ENCODE measurements at places on chromosomes 2 and 18. TPM values are rescaled to one million over a fixed set of nuclear protein-coding genes. Genes with fewer than 3 reads are reported as not detected.

The IL36A gene
- total RNA-seq = not detected

The TMEM37 gene
- 1.5 TPM for total RNA-seq

The BOLL gene
- 0.28 TPM for total RNA-seq

The CFC1 gene
- 48.4 TPM for total RNA-seq

The EML4 gene
- 39.5 TPM for total RNA-seq

The ADRA2B gene
- 61.8 TPM for total RNA-seq

- DNase-seq = no peak
- no peak overlapping the region for H3K27ac ChIP-seq
- no peaks in the 10 kb centered on the region for H3K27me3 ChIP-seq
- no peaks in the 10 kb centered on the region for H3K36me3 ChIP-seq
- no peak overlapping the region for H3K4me3 ChIP-seq
Observed at GRCh38 chr2:204860274-204860673, 315.0 kb downstream of the PARD3B start.

DNA sequence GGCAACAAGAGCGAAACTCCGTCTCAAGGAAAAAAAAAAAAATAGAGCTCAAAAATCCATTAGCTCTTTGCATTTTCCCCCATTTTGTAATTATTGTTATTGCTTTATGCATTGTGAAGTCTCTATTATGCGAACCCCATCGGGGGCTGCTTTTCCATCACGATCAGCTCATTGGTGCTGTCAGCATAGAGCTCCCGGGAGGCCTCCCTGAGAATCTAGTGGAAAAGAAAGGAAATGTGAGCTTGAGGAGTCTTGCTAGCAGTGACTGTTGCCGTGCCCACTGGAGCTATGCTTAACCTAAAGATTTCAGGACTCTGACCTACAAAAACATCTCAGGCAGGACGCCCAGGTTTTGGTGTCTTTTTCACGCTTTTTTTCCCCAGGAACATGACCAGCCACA is 102.6 kb upstream of the NDUFV2 start:
- no peak overlapping the region for H3K27ac ChIP-seq
- no peak for DNase-seq
- no peaks in the 10 kb centered on the region for H3K4me1 ChIP-seq
- no peak overlapping the region for H3K4me3 ChIP-seq

- H3K27ac ChIP-seq = no peak overlapping the region
- no peaks in the 10 kb centered on the region for H3K4me1 ChIP-seq
- DNase-seq = peak; percentile 73
- no peaks in the 10 kb centered on the region for H3K27me3 ChIP-seq
Observed at GRCh38 chr2:215002500-215002899, 135.9 kb downstream of the ABCA12 start.

GRCh38 chr2:48852938-48853337 is 97.4 kb upstream of the LHCGR start:
- no peak for DNase-seq
- no peak overlapping the region for H3K4me3 ChIP-seq
- H3K36me3 ChIP-seq = no peaks in the 10 kb centered on the region

- DNase-seq = no peak
- no peak overlapping the region for H3K27ac ChIP-seq
- H3K27me3 ChIP-seq = no peaks in the 10 kb centered on the region
Observed at GRCh38 chr2:59047373-59047995, 806.4 kb upstream of the FANCL start.

GRCh38 chr2:55865096-55865835 is 58.3 kb downstream of the EFEMP1 start:
- DNase-seq = peak; percentile 41
- no peak overlapping the region for H3K27ac ChIP-seq
- H3K4me3 ChIP-seq = no peak overlapping the region
- H3K4me1 ChIP-seq = no peaks in the 10 kb centered on the region
- H3K36me3 ChIP-seq = no peaks in the 10 kb centered on the region

- H3K4me1 ChIP-seq = no peaks in the 10 kb centered on the region
- no peaks in the 10 kb centered on the region for H3K36me3 ChIP-seq
- no peak overlapping the region for H3K4me3 ChIP-seq
- DNase-seq = no peak
- H3K27ac ChIP-seq = no peak overlapping the region
Observed at GRCh38 chr2:175461839-175462238, 280.3 kb upstream of the ATP5MC3 start.

DNA sequence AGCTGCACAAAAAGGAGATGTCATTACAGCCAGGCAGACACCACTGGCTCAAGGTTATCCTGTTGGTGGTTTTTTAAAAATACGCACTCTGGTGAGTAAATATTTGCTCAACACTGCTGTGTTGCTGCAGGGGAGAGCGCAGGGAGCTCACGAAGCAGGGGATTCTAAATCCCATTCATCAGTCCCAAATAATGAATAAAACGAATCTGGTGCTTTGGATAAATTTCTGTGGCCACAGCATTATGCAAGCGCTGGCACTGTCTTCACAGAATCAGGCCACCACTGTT is 256.2 kb downstream of the HDAC4 start:
- H3K4me3 ChIP-seq = no peak overlapping the region
- H3K36me3 ChIP-seq = peaks cover 2% of the 10 kb centered on the region
- peaks cover 3% of the 10 kb centered on the region for H3K4me1 ChIP-seq

GRCh38 chr2:16031848-16032159 is 91.5 kb downstream of the MYCN start:
- no peak for DNase-seq
- H3K27ac ChIP-seq = no peak overlapping the region
- no peaks in the 10 kb centered on the region for H3K36me3 ChIP-seq
- H3K27me3 ChIP-seq = no peaks in the 10 kb centered on the region

- no peaks in the 10 kb centered on the region for H3K27me3 ChIP-seq
- H3K4me1 ChIP-seq = peaks cover 7% of the 10 kb centered on the region
- no peaks in the 10 kb centered on the region for H3K36me3 ChIP-seq
Observed at GRCh38 chr2:24787532-24787931, 5.7 kb downstream of the PTRHD1 start.

DNA sequence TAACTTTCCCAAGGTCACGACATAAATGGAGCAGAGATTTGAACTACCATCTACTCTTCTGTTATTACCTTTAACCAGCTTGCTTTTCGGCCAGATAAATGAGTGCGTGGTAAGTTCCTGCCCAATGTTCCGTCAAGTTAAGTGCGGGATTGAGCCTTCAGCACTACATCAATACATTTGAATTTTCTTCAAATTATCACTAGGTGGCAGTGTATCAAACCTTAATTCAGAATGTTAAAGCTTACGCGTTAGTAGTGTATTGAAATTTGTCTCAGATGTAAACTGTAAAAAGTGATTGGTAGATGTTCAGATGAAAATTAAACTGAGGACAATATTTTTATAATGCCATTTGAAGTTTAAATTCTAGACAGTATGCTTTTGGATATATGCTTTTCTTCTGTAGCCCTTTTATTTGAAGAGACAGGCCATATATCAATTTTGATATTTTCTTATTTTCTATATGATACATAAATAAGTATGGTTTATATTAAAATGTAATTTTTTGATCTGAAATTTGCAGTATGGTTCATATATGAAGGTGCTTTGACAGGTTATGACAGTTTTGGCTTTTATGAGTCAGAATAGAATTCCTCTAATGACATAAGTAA is 681.3 kb downstream of the ADCYAP1 start:
- DNase-seq = peak; percentile 49
- no peaks in the 10 kb centered on the region for H3K27me3 ChIP-seq
- no peak overlapping the region for H3K27ac ChIP-seq
- no peak overlapping the region for H3K4me3 ChIP-seq

GRCh38 chr2:231104115-231104713 is 20.6 kb downstream of the HTR2B start:
- no peaks in the 10 kb centered on the region for H3K27me3 ChIP-seq
- H3K27ac ChIP-seq = no peak overlapping the region
- H3K36me3 ChIP-seq = peaks cover 9% of the 10 kb centered on the region

DNA sequence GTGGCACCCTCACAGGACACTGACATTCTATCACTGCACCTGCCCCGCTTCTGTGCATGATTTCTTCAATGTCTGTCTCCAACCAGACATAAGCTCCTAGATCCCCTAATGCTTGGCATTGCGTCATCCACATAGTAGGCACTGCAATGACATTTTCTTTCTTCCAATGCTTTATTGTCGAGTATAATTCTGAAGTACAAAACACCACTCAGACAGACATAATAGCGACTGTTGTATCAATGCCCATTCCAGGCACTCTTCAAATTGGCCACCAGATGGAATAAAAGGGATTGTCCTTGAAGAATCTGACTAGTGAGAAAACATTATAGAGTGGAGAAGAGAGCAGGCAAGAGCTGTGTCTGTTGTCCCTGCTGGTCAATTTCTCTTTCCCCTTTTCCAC is 89.0 kb downstream of the LPIN1 start:
- no peak overlapping the region for H3K4me3 ChIP-seq
- no peak overlapping the region for H3K27ac ChIP-seq
- H3K36me3 ChIP-seq = no peaks in the 10 kb centered on the region
- H3K4me1 ChIP-seq = peaks cover 12% of the 10 kb centered on the region
- no peak for DNase-seq

DNA sequence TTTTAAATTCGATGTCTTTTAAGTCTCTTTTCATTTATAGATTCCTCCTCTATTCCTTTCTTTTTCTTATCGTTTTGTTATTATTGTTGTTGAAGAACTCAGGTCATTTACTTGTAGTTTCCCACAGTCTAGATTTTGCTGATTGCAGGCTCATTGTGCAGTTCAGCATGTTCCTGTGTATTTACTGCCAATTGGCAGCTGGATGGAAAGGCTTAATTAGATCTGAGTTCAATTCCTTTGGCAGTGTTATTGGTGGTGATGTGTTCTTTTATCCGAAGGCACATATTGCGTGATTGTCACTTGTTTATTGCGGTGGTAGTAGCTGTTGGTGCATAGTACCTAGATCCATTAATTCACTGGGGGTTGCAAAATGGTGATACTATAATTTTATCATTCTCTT is 180.7 kb downstream of the BABAM2 start:
- DNase-seq = no peak
- H3K27ac ChIP-seq = no peak overlapping the region
- no peak overlapping the region for H3K4me3 ChIP-seq
- peaks cover 5% of the 10 kb centered on the region for H3K4me1 ChIP-seq
- H3K27me3 ChIP-seq = no peaks in the 10 kb centered on the region

GRCh38 chr2:170886386-170886785 is 42.7 kb upstream of the GORASP2 start:
- H3K27me3 ChIP-seq = no peaks in the 10 kb centered on the region
- H3K36me3 ChIP-seq = no peaks in the 10 kb centered on the region
- no peak overlapping the region for H3K27ac ChIP-seq
- no peaks in the 10 kb centered on the region for H3K4me1 ChIP-seq

DNA sequence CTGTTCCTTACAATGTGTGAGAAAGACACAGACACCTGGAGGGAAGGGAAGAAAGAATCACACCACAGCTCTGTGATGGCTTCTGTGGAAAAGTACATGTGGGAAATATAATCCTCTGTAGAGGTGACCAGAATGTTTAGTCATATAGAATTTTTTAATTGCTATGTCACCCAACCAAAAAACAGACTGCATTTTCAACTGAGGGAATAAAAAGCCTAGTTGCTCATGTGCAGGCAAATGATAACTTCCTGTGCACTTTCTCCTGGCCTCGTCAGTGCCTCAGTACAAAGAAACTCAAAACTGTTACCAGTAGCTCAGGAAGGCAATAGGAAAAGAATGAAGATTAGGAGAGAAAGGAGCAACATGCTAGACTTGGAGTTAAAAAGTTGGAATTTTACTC is 326.8 kb downstream of the OSR1 start:
- H3K4me1 ChIP-seq = peaks cover 6% of the 10 kb centered on the region
- no peaks in the 10 kb centered on the region for H3K27me3 ChIP-seq
- H3K36me3 ChIP-seq = no peaks in the 10 kb centered on the region

- peak; percentile 11 for DNase-seq
- no peaks in the 10 kb centered on the region for H3K27me3 ChIP-seq
- H3K4me1 ChIP-seq = peaks cover 14% of the 10 kb centered on the region
- H3K4me3 ChIP-seq = no peak overlapping the region
Observed at GRCh38 chr2:170339322-170339721, 161.4 kb downstream of the MYO3B start.

DNA sequence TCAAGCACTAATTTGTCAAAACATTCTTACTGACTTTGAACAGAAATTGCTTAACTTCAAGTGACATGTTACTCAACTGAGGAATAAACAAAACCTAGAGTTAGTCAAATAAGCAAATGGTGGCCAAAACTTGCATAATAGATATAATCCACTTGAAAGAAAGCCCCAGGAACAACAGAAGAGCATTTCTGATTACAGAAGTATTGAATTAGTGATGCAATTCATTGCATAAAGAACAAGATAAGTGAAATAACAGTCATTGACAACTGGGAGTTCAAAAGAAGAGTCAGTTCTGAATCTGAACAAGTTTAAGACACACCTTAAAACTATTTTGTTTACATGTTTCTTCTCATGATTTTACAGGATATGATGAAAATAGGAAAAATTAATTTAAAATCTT is 30.8 kb downstream of the COBLL1 start:
- H3K27me3 ChIP-seq = peaks cover 21% of the 10 kb centered on the region
- no peak overlapping the region for H3K27ac ChIP-seq
- peaks cover 11% of the 10 kb centered on the region for H3K4me1 ChIP-seq
- no peak overlapping the region for H3K4me3 ChIP-seq
- no peaks in the 10 kb centered on the region for H3K36me3 ChIP-seq
- peak; percentile 30 for DNase-seq

DNA sequence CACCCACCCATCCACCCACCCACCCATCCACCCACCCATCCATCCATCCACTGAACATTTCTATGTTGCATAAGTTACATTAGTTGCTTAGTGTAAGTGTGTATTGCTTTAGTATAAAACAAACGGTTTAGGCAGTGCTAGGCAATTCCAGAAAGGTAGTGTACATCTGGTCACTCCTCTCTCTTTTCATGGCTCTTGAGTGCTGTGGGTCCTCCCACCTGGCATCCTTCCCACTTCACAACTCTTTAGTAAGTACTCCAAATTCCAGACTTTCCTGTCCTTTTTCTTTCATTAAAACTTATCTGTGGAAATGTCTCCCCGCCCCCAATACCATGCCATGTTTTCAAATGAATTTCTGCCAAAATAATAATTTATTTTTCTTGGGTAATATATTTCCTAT is 122.5 kb downstream of the PLEKHM3 start:
- H3K4me1 ChIP-seq = peaks cover 4% of the 10 kb centered on the region
- no peak for DNase-seq
- no peak overlapping the region for H3K27ac ChIP-seq
- no peaks in the 10 kb centered on the region for H3K27me3 ChIP-seq
- H3K4me3 ChIP-seq = no peak overlapping the region
- H3K36me3 ChIP-seq = no peaks in the 10 kb centered on the region

DNA sequence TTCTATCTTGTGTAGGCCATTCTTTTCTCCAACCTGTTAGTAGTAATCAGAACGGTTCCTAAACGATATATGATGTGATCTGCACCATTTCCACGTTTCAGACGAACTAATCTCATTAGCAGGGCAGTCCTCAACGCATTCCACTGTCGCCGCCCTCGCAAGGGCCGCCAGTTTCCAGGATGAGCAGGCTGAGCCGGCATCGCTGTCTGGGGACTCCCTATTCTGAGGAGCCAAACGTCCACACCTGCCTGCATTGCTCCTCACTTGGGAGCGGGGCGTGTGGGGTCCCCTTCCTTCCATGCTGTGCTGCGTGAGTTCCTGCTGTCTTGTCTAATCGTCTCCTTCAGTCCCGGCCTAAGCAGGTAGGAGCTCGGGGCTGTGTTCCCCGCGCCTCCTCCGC is 76.6 kb downstream of the PSMG2 start:
- no peaks in the 10 kb centered on the region for H3K4me1 ChIP-seq
- H3K36me3 ChIP-seq = no peaks in the 10 kb centered on the region
- H3K4me3 ChIP-seq = no peak overlapping the region
- H3K27ac ChIP-seq = no peak overlapping the region

GRCh38 chr2:44562737-44563136 is 201.0 kb downstream of the CAMKMT start:
- no peaks in the 10 kb centered on the region for H3K27me3 ChIP-seq
- no peak overlapping the region for H3K27ac ChIP-seq
- DNase-seq = no peak
- H3K36me3 ChIP-seq = no peaks in the 10 kb centered on the region

All from cardiac muscle cell (in vitro differentiated cells and primary cell).